D721Med (cell line): ENCODE measurements at places on chromosomes 13 and 19.

DNA sequence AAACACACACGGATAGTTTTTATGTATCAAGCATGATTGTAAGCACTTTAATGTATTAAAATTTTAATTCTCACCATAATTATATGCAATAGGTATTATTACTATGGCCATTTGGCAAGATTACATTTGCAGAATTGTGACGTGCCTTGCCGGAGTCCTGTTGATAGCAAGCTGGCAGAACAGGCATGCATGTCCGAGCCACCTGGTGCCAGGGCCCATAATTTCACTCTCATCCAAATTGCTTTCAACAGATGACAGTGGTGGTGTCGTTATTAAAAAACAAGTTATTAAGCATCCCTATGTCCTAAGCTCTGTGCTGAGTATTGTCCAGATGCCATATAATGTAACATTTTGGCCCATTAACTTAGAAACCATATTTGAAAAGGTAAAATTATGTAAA lies 374.3 kb downstream of the FOXO1 start:
- DNase-seq, result no peak

GRCh38 chr19:30362156-30362754 lies 9.9 kb upstream of the ZNF536 start:
- no peak for DNase-seq

DNA sequence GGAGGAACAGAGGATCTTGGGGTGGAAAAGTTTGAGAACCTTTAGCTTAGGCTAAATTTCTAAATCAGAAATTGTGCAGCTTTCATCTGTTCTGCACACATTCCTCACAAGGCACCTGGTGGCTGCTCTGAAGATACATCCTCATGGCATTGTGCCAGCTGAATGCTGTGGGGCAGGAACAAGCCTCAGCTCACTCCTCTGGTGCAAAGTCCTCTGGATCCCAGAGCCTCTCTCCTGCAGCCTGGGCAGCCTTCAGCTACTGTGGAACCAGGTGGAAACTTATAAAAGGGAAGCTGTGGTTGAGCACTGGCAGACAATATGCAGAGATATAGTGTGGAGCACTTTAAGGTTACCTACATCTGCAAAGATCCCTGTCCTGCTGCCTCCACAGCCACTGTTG lies 72.3 kb downstream of the KCTD12 start:
- no peak for DNase-seq

DNA sequence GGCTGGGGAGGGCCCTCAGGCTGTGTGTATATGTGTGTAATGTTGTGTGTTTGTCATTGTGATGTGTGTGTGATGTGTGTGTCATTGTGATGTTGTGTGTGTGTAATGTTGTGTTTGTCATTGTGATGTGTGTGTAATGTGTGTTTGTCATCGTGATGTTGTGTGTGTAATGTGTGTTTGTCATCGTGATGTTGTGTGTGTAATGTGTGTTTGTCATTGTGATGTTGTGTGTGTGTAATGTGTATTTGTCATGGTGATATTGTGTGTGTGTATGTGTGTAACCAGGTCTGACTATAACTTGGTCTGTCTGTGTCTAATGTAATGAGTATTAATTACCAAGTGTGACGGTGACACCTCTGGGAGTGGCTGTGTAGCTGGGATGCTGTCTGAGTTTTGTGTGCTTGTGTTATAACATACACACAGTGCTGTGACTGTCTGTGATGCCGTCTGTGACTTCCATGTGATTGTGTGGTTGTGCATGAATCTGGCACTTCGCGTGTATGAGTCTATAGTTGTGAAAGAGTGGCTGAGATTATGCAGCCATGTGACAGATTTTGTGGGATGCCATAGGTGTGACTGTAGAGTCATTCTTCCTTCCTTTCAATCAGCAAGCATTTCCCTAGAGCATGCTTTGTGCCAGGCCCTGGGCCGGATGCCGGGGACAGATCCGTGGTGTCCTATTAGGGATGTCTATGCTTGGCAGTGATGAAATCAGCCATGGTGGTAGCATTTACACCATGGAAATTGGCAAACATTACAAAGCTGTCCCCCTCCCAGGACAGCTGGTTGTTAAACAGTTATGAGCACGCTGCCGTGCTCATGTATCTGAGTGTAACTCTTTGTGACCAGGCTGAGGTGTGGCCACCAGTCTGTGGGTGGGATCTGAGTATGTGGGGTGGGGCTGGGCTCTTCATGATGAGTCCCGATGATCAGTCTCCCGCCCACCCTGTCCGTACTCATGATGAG lies 6.4 kb downstream of the TNFSF14 start:
- DNase-seq, result no peak

DNA sequence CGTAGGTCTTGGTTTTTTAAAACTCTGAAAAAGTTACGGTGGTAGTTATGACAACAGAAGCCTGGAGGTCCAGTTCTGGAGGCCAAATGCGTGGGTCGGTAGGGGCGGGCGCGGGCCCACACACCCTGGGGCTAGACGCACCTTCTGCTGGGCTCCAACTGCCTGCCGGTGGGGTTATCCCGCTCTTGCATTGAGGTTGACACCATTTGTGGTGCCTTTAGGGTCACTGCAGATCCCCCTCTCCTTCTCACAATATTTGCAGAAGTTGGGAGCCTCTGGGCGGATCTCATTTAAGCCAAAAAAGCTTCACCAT lies 81.6 kb downstream of the CHST8 start:
- DNase-seq, result no peak

GRCh38 chr19:11710313-11710712 lies 28.4 kb downstream of the ZNF823 start:
- no peak for DNase-seq

DNA sequence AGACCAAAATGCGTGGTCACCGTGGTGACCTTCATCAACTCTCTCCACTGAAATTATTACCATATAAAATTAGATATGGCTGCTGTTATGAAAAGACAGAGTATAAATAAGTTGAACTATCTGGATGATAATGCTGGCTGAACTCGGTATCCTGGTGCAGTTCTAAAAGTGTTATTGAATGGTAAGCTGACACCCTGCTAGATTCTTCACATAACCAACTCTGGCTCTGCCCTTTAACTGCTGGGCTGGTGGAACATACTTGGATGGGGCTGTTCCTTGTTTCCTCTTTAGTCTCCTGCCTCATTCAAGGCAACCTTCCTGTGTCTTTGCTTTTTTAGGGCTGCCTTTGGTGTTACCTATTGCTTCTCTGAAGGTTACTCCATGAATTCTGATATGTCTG lies 106.9 kb downstream of the FGF9 start:
- no peak for DNase-seq

DNA sequence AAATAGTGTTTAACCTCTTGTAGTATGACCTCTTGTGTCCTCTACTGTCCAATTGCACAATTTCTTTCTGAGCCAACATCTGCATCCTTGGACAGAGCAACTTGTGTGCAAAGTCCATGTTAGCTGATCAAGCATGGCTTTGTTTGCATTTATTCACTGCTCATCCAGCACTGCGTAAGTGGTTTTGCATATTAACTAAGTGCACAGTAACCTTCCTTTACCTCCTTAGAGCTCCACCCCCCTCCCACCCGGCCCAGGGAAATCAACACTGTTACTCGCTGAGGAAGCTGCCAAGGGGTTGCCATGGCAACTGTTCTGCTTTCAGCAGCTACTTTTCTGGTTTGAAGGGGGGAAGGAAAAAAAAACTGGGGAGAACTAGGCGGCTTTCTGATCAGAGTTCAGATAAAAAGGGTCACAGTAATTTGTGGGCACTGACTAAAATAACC lies 153.5 kb upstream of the KLF12 start:
- no peak for DNase-seq

GRCh38 chr13:22017226-22017625 lies 346.4 kb downstream of the FGF9 start:
- DNase-seq, result no peak

DNA sequence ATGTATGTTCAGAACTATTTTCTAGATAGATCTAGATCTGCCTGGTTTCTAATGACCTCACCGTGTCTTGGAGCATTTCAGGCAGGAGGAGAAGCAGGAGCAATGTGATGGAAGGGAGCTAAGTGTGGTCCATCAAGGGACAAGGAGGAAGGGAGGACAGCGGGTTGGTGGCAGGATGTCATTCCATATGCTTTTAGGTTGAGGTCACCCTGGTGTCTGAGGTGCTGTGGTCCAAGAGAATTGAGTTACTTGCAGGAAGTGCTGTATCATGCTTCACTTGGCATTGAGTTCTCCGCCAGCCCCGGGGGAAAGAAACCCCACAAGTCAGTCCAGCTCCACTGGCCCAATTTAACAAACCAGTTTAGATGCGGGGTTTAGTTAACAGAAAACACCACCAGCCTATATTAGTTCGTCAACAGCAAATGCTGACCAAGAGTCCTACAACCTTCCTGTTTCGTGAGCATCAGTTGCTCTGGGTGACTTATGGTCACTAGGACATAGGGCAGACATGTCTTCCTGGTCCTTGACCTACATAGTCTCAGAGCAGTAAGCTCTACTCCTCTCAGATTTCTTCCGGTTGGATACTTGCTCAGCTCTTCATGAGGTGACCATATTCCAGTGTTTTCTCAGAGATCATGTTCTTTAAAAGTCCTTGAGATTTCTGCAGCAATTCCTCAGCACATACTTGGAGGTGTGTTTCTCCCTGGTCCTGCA lies 79.4 kb downstream of the MBNL2 start:
- DNase-seq, result no peak

GRCh38 chr13:42847891-42848663 lies 66.7 kb downstream of the FAM216B start:
- DNase-seq, result no peak

DNA sequence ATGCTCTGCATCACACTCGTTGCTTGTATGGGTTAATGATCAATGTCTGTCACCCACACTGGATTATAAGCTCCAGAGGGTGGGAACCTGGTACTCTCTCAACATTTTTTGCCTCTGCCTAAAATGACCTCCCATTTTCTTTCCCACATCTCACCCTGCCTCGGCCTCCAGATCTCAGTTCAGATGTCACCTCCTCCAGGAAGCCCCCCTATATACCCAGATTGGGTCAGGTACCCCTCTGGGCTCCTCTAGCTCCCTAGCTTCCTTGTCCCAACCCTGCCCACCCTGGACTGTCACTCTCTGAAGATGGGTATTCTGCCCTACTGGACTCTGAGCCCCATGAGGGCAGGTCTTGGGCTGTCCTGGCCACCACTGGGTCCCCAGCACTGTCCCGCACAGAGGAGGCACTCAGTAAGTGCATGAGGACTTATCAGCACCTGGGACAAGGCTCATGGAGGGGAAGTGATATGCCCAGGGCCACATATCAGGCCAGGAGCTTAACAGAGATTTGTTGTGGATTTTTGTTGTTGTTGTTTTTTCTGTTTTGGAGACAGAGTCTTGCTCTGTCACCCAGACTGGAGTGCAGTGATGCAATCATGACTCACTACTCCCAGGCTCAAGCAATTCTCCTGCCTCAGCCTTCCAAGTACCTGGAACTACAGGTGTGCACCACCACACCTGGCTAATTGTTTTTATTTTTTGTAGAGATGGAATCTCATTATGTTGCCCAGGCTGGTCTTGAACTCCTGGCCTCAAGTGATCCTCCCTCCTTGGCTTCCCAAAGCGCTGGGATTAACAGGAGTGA lies 23.8 kb downstream of the PRKD2 start:
- no peak for DNase-seq

DNA sequence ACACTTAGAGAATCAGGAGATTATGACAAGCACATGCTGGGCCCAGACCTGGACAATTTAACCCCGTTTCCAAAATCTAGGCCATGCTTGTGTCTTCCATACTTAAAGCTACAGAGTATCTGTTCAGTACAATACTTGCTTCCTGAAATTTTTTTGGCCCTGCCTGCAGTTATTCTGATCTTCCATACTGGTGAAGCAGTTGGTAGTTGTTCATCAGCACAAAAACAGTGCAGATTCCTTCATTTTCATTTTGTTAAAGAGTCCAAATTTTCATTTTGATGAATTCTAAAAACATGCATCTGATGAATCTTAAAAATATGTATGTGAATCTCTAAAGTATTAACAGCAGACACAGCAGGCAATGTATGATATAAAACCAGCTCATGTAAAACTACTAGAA lies 49.2 kb downstream of the POLR1D start:
- no peak for DNase-seq

GRCh38 chr13:94181461-94182107 lies 297.9 kb downstream of the DCT start:
- no peak for DNase-seq
